Natural killer cell (primary cell): ENCODE measurements at places on chromosomes 1 and 21. TPM values are rescaled to one million over a fixed set of nuclear protein-coding genes. Genes with fewer than 3 reads are reported as not detected.
A peak's percentile ranks its signal among the peaks of the same experiment; 100 is the strongest.

The KRTAP12-2 gene
- total RNA-seq, result not detected

DNA sequence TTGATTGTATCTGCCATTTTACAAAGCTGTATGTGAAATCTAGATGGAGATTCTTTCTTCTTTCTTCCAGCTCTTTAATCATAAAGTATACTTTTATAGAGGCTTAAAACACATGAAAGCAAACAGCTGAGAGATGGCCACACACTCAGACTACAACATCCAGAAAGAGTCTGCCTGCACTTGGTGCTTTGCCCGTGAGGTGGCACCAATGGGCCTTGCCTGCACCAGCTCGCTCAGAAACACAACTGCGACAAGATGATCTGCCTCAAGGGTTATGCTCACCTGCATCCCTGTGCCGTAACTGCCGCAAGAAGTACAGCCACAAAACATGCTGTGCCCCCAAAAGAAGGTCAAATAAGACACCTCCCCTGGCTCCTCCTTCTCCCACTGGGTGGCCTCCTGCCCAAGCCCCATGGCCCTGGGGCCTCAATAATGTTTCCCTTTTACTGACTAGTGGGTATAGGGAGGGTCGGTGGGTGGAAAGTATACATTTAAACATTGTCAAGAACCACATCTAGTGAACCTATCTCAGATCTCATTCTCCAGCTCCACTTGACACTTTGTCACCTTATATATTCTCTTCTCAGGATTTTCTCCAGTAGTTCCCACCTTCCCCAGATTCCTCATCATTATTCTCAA is 66.7 kb upstream of the ANGPTL3 start:
- H3K27me3 ChIP-seq, result no peaks in the 10 kb centered on the region
- no peaks in the 10 kb centered on the region for H3K36me3 ChIP-seq
- no peak overlapping the region for H3K27ac ChIP-seq
- DNase-seq, result peak; percentile 11
- no peak overlapping the region for H3K4me3 ChIP-seq

DNA sequence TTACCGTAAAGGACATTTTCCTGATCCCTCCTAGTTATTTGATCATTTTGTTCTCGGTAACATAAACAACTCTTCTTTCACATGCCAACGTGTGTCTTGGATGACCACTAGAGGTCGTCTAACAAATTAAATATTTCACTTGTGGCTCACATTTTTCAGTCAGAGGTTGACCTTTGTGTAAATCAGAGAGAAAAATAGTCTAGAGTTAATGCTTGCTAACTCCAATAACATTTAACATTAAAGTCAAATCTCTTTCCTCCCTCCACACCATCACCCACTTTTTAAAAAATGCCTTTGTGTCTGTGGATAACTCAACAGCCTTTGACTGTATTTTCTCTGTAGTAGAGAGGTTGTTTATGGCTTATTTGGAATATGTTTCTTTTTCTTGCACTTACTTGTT is 220.5 kb upstream of the B3GALT2 start:
- H3K27me3 ChIP-seq, result no peaks in the 10 kb centered on the region
- DNase-seq, result peak; percentile 70
- H3K27ac ChIP-seq, result no peak overlapping the region

DNA sequence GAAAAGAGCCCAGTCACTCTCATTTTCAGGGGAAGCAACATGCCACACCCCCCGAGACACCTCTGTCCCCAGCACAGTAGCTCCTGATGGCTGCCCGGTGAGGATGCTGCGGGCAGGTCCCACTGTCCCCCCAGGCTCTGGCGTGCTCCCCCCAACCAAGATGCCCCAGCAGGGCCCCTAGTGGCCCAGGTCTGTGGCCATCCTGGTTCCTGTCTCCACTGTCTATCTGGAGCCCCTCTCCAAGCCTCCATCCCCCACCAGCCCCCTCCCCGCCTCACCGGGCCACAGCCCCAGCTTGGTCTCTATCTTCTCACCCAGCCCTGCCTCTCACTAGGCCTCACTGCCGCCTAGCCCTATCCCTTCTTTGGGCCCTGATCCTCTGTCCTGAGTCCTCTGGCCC is 61.8 kb downstream of the UBIAD1 start:
- H3K4me1 ChIP-seq, result peaks cover 44% of the 10 kb centered on the region
- H3K27me3 ChIP-seq, result no peaks in the 10 kb centered on the region
- no peak overlapping the region for H3K4me3 ChIP-seq

DNA sequence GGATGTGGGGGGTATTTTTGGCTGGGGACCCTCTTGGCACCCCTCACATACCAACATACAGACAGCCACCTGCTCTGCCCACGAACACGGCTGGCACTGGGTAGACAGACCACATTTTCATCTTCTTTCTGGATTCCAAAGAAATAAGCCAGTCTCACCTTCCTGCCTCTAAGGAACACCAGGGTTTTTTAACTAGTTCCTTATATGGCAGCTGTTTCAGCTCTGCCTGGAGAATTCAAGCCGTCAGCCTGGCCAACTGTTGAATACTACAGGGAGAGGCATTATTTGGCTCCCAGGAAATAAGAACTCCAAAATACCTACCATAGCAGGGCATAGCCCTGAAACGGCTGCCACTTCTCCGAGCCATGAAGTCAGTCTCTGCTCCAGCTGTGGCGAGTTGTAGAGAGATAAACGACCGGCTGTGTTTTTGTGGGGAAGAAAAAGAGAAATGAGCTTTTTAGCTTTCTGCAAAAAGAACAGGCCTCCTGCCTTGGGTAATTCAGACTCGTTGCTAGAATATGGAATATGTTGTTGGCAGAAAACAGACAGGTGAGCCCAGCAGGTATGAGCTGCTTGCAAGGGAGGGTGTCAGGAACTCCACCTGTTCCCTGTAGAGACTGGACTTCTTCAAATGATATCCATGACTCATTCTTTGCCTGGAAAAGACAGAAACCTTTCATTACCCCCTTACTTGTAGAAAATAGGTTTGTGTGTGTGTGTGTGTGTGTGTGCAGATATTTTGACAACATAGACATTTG is 51.8 kb downstream of the MT1HL1 start:
- H3K27me3 ChIP-seq, result no peaks in the 10 kb centered on the region
- H3K4me1 ChIP-seq, result no peaks in the 10 kb centered on the region
- DNase-seq, result no peak

The DIO1 gene
- not detected for total RNA-seq
